ENCODE measurements at places on chromosomes 6 and 20. TPM values are rescaled to one million over a fixed set of nuclear protein-coding genes. Genes with fewer than 3 reads are reported as not detected.
A peak's percentile ranks its signal among the peaks of the same experiment; 100 is the strongest.

NKX2-4 gene
- 0.19 TPM for total RNA-seq

HLA-DRA gene
- total RNA-seq = 4.1 TPM

- no peak for DNase-seq
- no peaks in the 10 kb centered on the region for H3K27me3 ChIP-seq
- no peak overlapping the region for H3K4me3 ChIP-seq
- H3K36me3 ChIP-seq = no peaks in the 10 kb centered on the region
- no peak overlapping the region for H3K27ac ChIP-seq
Measured at GRCh38 chr20:25103526-25103925, 21.6 kb upstream of the VSX1 start.

DNA sequence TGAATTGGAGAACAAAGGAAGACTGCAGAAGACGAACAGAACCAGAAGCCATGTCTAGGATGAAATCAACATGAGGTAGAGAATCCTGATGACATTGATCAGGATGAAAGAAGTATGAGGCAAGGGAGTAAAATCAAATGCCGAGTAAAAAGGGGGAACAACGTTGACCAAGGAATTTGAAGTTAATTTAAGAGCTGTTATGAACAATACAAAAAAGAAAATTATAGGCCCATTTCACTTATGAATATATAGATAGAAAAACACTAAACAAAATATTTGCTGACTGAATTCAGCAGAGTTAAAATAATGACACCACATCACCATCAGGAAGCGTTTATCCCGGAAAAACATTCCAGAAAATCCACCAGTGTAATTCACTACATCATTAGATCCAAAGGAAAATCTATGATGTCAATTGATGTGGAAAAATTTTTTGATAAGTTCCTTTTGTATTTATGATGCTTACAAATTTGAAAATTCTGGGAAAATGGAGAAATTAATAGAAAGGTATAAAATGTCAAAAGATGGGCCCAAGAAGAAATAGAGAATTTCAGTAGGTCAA, 8.1 kb upstream of the CCN5 start:
- H3K4me1 ChIP-seq = no peaks in the 10 kb centered on the region
- no peaks in the 10 kb centered on the region for H3K36me3 ChIP-seq
- H3K4me3 ChIP-seq = no peak overlapping the region
- DNase-seq = no peak

- H3K27me3 ChIP-seq = no peaks in the 10 kb centered on the region
- H3K4me1 ChIP-seq = no peaks in the 10 kb centered on the region
- no peak for DNase-seq
- H3K27ac ChIP-seq = no peak overlapping the region
Measured at GRCh38 chr6:91827151-91827550, 1240.3 kb upstream of the MAP3K7 start.

DNA sequence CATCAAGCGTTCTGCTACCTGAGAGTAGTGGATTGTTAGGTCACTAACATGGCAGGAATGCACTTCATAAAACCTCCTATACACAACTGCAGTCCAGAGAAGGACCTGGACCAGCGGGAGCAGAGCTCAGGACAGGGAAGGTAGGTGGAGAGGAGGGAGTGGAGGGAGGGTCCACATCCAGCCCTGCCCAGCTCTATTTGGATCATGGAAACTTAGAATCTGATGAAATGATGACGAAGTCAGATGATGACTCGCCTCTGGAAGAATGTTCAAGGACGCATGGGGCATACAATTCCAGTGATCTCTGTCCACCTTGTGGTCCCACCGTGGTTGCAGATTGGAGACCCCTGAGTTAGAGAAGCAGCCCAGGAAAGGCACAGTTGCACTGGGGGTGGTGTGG, 68.8 kb downstream of the CLIC5 start:
- H3K36me3 ChIP-seq = no peaks in the 10 kb centered on the region
- no peak for DNase-seq
- no peaks in the 10 kb centered on the region for H3K4me1 ChIP-seq

DNA sequence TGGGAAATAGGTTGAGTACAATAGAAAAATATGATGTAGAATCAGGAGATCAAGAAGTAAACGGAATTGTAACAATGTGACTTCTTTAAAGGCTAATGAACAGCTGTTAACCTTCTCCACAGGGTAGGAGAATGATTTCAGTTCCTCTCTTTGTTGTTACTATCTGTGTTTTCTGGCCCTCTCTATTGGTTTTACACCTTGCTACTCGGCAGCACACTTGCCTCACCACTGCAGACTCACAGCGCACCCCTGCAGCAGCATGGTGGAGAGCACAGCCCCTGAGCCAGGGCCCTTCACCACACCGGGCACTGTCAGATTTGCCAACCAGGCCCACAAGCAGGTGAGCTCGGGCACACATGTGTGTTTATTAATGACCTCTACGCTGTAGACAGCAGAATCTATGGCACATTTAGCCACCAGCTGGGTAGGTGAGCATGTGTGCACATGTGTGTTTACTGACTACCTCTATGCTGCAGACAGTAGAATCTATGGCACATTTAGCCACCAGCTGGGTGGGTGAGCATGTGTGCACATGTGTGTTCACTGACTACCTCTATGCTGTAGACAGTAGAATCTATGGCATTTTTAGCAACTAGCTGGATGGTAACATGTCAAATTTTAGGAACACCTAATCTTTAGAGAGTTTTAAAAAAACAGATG, 16.8 kb downstream of the SFT2D1 start:
- DNase-seq = peak; percentile 35
- H3K4me1 ChIP-seq = 0 out of 2 replicates have a peak, but pooled peaks cover 2% of the 10 kb centered on the region
- H3K4me3 ChIP-seq = no peak overlapping the region
- peaks cover 3% of the 10 kb centered on the region for H3K36me3 ChIP-seq
- no peaks in the 10 kb centered on the region for H3K27me3 ChIP-seq

All from H1 (cell line).